HCT116 (cell line): ENCODE measurements at places on chromosomes 16 and 17.

DNA sequence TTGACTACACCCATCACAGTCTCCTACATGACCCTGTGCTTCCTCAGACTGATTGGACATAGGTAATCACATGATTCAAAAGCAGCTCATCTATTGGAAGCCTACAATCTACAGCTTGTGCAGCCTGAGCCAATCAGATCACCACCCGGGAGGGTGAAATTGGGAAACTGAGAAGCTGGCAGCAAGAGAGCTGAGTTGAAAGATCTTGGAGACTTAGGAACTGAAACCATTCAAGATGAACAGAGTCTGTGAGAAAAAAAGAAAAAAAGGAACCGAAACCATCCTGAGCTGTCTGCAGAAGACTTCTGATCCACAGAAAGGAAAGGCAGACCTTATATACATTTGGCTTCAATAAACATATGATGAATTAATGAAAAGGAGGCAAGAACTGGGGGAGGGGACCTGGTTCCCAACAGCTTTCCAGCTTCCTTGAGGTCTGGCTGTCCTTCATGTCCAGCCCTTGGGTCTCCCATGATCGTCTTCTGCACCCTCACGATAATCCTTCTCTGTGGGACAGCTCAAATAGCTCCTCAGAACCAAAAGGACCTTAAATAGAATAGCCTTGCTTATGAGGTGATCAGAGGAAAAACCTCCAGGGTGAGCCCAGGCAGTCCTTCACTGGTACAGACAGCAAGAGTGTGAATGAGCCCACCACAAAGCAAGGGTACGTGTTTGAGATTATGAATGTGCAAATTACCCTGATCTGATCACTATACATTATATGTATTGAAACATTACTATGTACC, 32.6 kb downstream of the PLXDC1 start:
- no peak for DNase-seq

GRCh38 chr17:82839617-82840292, at the start of gene ZNF750:
Gene ZNF750 (minus strand): TSS chr17:82840022. CDS start chr17:82832454, 7,568 bp downstream.
- DNase-seq, result no peak

GRCh38 chr17:34614698-34615097, 35.3 kb downstream of the TMEM132E start:
- DNase-seq, result no peak

- no peak for DNase-seq
Observed at GRCh38 chr17:65147955-65148354, 10.8 kb downstream of the RGS9 start.

- DNase-seq, result no peak
Observed at GRCh38 chr17:76268991-76269981, 4.1 kb downstream of the UBALD2 start.
